Frontal cortex (tissue), 4 donors: ENCODE measurements at places on chromosomes 4 and X.

GRCh38 chr4:1057403-1057745 is 45.9 kb downstream of the FGFRL1 start:
- no peak for DNase-seq

GRCh38 chr4:177093964-177094363 is 215.7 kb upstream of the NEIL3 start:
- DNase-seq: no peak

GRCh38 chr4:23814996-23815660 is 74.7 kb downstream of the PPARGC1A start:
- no peak for DNase-seq

DNA sequence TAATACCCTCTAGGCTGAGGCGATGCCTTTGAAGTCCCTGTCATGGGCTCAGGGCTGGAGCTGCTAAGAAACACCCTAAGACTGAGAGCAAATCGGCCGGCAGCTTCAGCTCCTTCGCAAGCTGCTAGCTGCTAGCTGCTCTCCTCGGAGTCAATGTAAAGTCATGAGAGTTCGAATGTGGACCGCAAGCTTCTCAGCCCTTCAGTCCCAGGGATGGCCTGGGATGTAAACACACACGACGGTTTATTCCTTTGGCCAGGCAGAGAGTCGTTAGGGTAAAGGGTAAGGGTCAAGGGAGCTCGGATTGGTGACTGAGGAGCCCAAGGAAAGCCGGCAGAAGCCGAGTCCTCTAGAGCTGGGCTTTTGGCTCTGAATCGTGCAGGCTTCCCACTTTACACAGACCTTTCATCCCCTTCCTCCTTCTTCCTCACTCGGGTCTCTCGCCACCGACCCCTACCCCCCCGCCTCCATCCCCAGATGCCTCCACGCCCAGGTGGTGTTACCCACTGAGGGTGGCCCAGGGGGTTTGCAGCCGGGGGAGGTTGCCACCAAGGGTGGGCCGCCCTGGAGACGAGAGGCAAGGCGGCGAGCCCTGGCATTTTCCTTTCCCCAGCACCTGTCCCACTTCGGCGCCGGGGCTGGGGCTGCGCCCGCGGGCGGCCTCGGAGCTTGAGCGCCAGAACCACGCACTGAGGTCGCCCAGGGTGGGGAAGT is 3.1 kb upstream of the BCORL1 start:
- DNase-seq: no peak

GRCh38 chrX:46180258-46180687 is 364.9 kb downstream of the ZNF674 start:
- no peak for DNase-seq

DNA sequence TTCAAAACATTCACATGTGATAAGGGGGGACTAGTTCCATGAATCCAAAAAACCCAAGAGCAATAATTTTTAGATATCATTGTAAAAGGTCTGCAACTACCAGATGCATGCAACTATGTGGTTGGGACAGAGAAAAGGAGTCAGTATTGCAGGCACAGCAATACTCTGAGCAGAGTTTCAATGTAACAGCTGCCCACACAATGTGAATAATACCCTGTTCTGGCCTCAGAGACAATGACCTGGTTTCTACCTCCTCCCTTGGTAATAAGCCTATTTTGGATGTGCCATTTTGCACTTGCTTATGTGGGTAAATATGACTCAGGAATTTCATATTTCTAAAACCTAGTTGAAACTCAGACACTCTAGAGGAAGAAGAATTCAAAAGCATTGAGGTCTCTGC is 194.8 kb upstream of the RASGEF1B start:
- no peak for DNase-seq

- no peak for DNase-seq
These were observed 864.9 kb upstream of the SLIT2 start for GRCh38 chr4:19386786-19387185.

DNA sequence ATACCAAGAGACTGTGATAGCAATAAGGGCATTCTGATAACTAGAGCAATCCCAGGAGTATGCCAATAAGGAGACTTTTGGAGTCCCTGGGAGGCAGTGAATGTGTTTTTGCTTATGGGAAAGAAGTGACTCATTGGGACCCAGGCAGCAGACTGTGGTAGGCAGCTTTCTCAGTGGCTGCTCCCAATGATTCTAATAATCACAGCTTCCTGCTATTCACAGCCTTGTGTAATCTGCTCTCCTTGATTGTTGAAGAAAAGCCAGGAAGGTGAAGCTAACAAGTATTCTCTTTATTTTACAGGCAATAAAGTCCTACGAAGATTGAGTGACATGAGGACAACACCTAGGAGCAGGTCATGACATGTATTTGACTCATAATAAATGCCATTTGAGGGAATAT is 70.3 kb upstream of the DDX60 start:
- no peak for DNase-seq
